ENCODE measurements at places on chromosomes 2 and 18.

- DNase-seq, result no peak
- no peak overlapping the region for H3K27ac ChIP-seq
- H3K4me1 ChIP-seq, result peaks cover 10% of the 10 kb centered on the region
- no peaks in the 10 kb centered on the region for H3K27me3 ChIP-seq
- no peaks in the 10 kb centered on the region for H3K36me3 ChIP-seq
- H3K4me3 ChIP-seq, result no peak overlapping the region
Measured at GRCh38 chr2:30686669-30687068, 120.6 kb downstream of the CAPN13 start.

GRCh38 chr2:240919786-240920782, 13.9 kb downstream of the CROCC2 start:
- H3K36me3 ChIP-seq, result no peaks in the 10 kb centered on the region
- H3K27me3 ChIP-seq, result peaks cover 10% of the 10 kb centered on the region
- DNase-seq, result peak; percentile 12
- no peak overlapping the region for H3K27ac ChIP-seq
- peaks cover 11% of the 10 kb centered on the region for H3K4me1 ChIP-seq

- H3K36me3 ChIP-seq, result no peaks in the 10 kb centered on the region
- no peak overlapping the region for H3K27ac ChIP-seq
- H3K4me1 ChIP-seq, result peaks cover 9% of the 10 kb centered on the region
- no peak overlapping the region for H3K4me3 ChIP-seq
- DNase-seq, result no peak
Measured at GRCh38 chr2:240229603-240230235, 89.3 kb upstream of the OTOS start.

- H3K36me3 ChIP-seq, result no peaks in the 10 kb centered on the region
- H3K4me3 ChIP-seq, result peak within 1 kb of the TSS; percentile 80
- peaks cover 30% of the 10 kb centered on the region for H3K4me1 ChIP-seq
Measured at GRCh38 chr2:6877402-6878304, at the start of gene RSAD2. TSS of gene RSAD2 (plus strand) at chr2:6877777. CDS start at chr2:6877801, 24 bp downstream.

GRCh38 chr2:172993139-172993538, 82.5 kb upstream of the MAP3K20 start:
- peaks cover 3% of the 10 kb centered on the region for H3K27me3 ChIP-seq
- no peaks in the 10 kb centered on the region for H3K36me3 ChIP-seq
- no peak overlapping the region for H3K4me3 ChIP-seq
- H3K4me1 ChIP-seq, result no peaks in the 10 kb centered on the region
- no peak overlapping the region for H3K27ac ChIP-seq

- no peak overlapping the region for H3K4me3 ChIP-seq
- H3K27ac ChIP-seq, result no peak overlapping the region
- H3K27me3 ChIP-seq, result peaks cover 31% of the 10 kb centered on the region
- DNase-seq, result no peak
- H3K36me3 ChIP-seq, result no peaks in the 10 kb centered on the region
- H3K4me1 ChIP-seq, result no peaks in the 10 kb centered on the region
Measured at GRCh38 chr2:235563056-235563910, 69.4 kb downstream of the AGAP1 start.

DNA sequence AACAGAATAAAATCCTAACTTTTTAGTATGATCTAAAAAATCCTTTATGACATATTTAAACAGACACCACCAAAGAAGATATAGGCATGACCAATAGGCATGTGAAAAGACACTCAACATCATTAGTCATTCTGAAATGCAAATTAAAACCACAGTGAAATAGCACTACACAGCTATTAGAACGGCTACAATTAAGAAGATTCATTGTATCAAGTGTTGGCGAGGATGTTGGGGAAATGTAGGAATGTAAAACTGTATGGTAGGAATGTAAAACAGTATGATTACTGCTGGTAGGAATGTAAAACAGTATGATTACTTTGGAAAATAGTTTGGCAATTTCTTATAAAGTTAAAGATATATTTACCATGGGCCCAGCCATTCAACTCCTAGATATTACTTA, 253.3 kb upstream of the TCF4 start:
- H3K4me1 ChIP-seq, result no peaks in the 10 kb centered on the region
- H3K27me3 ChIP-seq, result no peaks in the 10 kb centered on the region
- no peak for DNase-seq
- H3K4me3 ChIP-seq, result no peak overlapping the region

GRCh38 chr2:171404261-171404660, 29.5 kb downstream of the METTL8 start:
- no peaks in the 10 kb centered on the region for H3K27me3 ChIP-seq
- H3K4me3 ChIP-seq, result no peak overlapping the region
- H3K36me3 ChIP-seq, result peaks cover 4% of the 10 kb centered on the region

DNA sequence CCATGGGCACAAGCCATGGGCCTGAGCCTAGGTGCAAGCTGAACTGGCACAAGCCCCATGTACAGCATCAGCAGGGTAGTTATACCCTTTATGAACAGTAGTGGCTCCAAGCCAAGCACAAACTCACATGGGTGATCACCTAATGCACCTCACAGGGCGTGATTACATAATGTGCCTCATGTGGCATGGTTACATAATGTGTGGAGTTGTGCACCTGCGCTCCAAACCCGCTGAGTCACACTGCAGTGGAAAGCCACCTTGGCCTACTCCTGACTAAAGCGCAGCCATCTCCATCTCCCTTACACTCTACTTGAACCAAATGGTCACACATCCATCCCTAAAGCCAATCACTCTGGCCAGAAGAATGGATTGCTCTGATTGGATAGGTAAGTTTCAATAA, 279.7 kb downstream of the MBD2 start:
- H3K4me3 ChIP-seq, result no peak overlapping the region
- no peak overlapping the region for H3K27ac ChIP-seq
- H3K4me1 ChIP-seq, result no peaks in the 10 kb centered on the region
- H3K27me3 ChIP-seq, result peaks cover 2% of the 10 kb centered on the region

- peak; percentile 50 for DNase-seq
- H3K27me3 ChIP-seq, result no peaks in the 10 kb centered on the region
- peaks cover 81% of the 10 kb centered on the region for H3K4me1 ChIP-seq
- peak overlapping the region; percentile 64 for H3K4me3 ChIP-seq
- peak overlapping the region; percentile 85 for H3K27ac ChIP-seq
Measured at GRCh38 chr2:213232649-213233437, 51.4 kb upstream of the SPAG16 start.

- DNase-seq, result no peak
- H3K36me3 ChIP-seq, result no peaks in the 10 kb centered on the region
- no peak overlapping the region for H3K4me3 ChIP-seq
- no peaks in the 10 kb centered on the region for H3K27me3 ChIP-seq
- no peak overlapping the region for H3K27ac ChIP-seq
Measured at GRCh38 chr2:113823716-113824595, 65.9 kb upstream of the ACTR3 start.

DNA sequence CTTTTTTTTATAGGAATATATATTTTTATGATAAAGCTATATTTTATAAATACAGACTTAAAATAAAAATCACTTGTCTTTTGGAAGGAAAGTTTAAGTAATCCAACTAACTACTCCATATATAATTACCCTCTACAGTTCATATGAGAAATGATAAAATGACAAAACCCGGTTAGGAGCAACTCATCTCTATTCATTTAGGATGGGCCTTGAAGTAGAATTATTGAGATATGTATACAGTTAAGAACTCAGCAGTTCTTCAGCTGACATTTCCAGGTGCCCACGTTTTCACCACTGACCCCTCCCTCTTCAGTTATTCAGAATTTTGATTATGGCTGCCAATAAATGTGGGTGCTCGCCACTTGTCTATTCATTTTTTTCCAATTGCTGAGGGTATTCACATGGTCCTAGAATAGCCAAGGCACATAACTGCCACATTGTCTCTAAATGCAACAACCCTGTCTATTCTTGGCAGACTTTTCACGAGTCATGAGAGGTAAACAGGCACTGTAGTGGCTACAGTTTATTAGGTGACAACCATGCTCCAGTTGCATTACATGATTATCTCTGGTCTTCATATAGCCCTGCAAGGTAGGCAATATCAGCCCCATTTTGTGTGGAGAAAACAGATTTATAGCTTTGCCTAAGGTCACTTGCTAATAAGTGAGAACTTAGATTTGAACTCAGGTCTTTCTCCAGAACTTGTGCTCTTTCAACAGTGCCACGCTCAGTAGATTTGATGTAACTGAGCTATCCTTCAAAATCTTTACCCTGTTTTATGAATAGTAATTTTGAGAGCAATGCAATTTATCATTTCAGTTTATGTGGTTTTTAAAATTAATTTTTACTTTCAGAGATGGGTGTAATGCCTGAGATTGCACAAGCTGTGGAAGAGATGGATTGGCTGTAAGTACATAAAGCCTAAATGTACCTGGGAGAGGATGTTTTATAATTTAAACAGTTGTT, 2.9 kb downstream of the DDX1 start:
- DNase-seq, result no peak
- H3K4me3 ChIP-seq, result no peak overlapping the region
- H3K4me1 ChIP-seq, result peaks cover 29% of the 10 kb centered on the region
- no peaks in the 10 kb centered on the region for H3K27me3 ChIP-seq

GRCh38 chr2:195734395-195734794, 77.4 kb downstream of the SLC39A10 start:
- H3K36me3 ChIP-seq, result peaks cover 75% of the 10 kb centered on the region
- H3K4me1 ChIP-seq, result peaks cover 2% of the 10 kb centered on the region
- H3K27me3 ChIP-seq, result no peaks in the 10 kb centered on the region
- DNase-seq, result no peak
- H3K4me3 ChIP-seq, result no peak overlapping the region

DNA sequence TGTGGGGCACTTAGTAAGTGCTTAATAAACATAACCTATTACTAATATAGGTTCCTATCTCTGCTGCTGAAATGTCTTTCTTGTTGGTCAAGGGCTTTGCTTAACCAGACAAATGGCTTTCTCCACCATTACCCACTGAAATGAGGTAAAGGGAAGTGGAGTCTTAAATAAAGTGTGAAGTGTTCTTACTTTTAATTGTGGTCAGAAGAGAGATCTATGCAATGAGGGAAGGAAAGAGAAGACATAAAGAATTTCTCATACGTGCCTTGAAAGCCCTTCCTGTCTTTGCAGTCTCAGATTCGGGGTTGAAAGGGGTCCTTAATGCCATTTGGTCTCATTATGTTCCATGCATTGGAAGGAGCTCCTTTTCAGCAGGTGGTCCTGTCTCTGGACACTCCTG, 6.9 kb upstream of the CXCR4 start:
- H3K36me3 ChIP-seq, result no peaks in the 10 kb centered on the region
- H3K27ac ChIP-seq, result peak overlapping the region; percentile 99
- peaks cover 97% of the 10 kb centered on the region for H3K4me1 ChIP-seq
